ENCODE measurements at places on chromosomes 4 and X. TPM values are rescaled to one million over a fixed set of nuclear protein-coding genes. Genes with fewer than 3 reads are reported as not detected.

- no peak overlapping the region for H3K27ac ChIP-seq
- no peak overlapping the region for H3K4me3 ChIP-seq
- no peaks in the 10 kb centered on the region for H3K4me1 ChIP-seq
- no peaks in the 10 kb centered on the region for H3K36me3 ChIP-seq
- H3K27me3 ChIP-seq = no peaks in the 10 kb centered on the region
- DNase-seq = no peak
Measured at GRCh38 chrX:39665830-39666518, 431.8 kb downstream of the BCOR start.

DNA sequence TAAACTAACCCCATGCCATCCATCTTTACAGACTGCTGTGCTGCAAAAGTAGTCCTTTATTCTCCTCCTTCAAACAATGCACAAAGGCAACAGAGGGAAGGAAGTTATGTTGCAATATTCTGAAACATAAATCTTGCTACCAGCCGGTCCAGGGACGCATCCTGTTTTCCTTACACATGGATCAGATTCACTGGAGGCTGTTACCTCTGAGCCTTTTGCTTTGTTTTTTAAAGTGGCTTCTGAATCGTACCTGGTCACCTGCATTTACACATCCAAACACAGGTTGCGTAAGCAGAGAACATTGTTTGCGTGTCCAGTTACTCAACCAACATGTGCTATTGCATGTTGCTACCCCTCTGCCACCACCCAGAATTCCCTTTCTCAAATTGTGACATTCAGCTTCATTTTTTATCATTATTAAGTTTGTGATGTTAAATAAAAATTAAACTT, 8.8 kb downstream of the PPARGC1A start:
- H3K27ac ChIP-seq = no peak overlapping the region
- peak; percentile 61 for DNase-seq
- H3K4me3 ChIP-seq = no peak overlapping the region
- no peaks in the 10 kb centered on the region for H3K27me3 ChIP-seq
- no peaks in the 10 kb centered on the region for H3K36me3 ChIP-seq

- no peak overlapping the region for H3K4me3 ChIP-seq
- DNase-seq = no peak
- no peaks in the 10 kb centered on the region for H3K4me1 ChIP-seq
- no peaks in the 10 kb centered on the region for H3K36me3 ChIP-seq
- H3K27ac ChIP-seq = no peak overlapping the region
Measured at GRCh38 chr4:154030746-154031145, 241.9 kb upstream of the SFRP2 start.

- no peaks in the 10 kb centered on the region for H3K27me3 ChIP-seq
- H3K27ac ChIP-seq = no peak overlapping the region
- H3K4me3 ChIP-seq = no peak overlapping the region
- H3K4me1 ChIP-seq = no peaks in the 10 kb centered on the region
- no peak for DNase-seq
- no peaks in the 10 kb centered on the region for H3K36me3 ChIP-seq
Measured at GRCh38 chr4:37561803-37562207, 124.4 kb downstream of the RELL1 start.

GRCh38 chr4:129545599-129546278, 449.8 kb downstream of the C4orf33 start:
- DNase-seq = peak; percentile 41
- H3K4me1 ChIP-seq = no peaks in the 10 kb centered on the region
- no peaks in the 10 kb centered on the region for H3K36me3 ChIP-seq
- H3K4me3 ChIP-seq = no peak overlapping the region
- no peak overlapping the region for H3K27ac ChIP-seq

The RAB41 gene
- total RNA-seq = 1.3 TPM

All from prostate gland (tissue), 2 donors.